T-helper 2 cell (primary cell): ENCODE measurements at places on chromosomes 3 and 15.

DNA sequence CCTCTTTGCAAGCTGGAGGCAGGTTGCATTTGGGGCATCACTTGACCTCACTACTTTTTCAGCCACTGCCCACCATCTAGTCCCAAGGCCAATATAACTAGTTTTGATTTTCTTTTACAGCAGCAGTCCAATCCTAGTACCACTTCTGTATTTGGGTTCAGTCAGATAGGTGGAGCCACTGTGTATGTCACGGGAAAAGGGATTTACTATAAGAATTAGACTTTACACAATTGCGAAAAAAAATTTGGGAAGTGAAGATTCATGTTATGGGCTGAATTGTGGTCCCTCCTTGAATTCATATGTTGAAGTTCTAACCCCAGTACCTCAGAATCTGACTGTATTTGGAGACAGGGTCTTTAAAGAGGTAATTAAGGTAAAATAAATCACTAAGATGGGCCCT, 37.4 kb upstream of the NMNAT3 start:
- no peak for DNase-seq

DNA sequence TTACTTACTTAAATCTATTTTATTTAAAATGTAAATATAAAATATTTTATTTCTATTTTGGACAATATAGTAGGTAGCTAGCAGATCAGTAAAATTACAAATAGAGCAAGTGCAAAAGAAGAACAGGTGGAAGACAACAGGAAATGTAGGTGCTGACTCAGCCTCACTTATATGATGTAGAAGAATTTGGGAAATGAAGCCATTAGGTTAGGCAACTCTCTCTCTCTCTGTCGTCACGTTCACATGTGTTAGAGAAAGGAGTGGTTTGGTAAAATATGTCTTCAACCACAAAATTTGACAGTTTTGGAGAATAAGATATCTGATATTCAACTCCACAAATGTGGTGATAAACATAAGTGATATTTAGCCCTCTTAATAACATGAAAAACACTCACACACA, 532.5 kb upstream of the KCNMB2 start:
- no peak for DNase-seq

DNA sequence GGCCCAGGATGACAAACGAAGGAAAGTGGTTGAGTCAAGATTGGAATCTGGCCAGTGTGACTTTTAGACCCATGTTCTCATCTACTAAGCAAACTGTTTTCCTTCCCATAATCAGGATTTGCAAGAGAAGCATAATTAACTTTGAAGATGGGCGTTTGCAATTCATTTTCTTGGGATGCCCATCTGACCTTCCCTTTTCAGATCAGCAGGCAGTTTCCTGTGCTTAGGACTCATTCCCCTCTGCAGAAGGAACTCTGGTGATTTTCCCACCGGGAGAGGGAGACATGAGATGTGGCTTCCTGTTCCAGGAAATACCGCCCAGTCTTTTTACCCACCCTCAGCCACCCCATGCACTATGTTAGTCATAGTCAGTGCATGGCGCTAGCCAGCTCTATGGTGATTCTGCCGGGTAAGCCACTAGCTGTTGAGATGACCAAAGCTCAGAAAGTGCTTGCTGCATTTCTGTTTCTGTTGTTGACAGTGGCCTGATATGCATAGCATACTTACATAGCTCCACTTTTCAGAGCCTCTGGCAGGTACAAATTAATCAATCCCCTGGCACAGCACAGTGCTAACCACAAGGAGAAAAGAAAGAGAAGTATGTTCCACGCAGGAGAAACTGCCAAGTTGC, 129.4 kb downstream of the VGLL4 start:
- DNase-seq: no peak

- DNase-seq: peak; percentile 21
Observed at GRCh38 chr3:9352917-9353752, 9.7 kb upstream of the THUMPD3 start.

GRCh38 chr3:158165141-158165655, 55.3 kb downstream of the RSRC1 start:
- no peak for DNase-seq

- DNase-seq: no peak
Observed at GRCh38 chr3:20905210-20905805, 719.3 kb upstream of the SGO1 start.

DNA sequence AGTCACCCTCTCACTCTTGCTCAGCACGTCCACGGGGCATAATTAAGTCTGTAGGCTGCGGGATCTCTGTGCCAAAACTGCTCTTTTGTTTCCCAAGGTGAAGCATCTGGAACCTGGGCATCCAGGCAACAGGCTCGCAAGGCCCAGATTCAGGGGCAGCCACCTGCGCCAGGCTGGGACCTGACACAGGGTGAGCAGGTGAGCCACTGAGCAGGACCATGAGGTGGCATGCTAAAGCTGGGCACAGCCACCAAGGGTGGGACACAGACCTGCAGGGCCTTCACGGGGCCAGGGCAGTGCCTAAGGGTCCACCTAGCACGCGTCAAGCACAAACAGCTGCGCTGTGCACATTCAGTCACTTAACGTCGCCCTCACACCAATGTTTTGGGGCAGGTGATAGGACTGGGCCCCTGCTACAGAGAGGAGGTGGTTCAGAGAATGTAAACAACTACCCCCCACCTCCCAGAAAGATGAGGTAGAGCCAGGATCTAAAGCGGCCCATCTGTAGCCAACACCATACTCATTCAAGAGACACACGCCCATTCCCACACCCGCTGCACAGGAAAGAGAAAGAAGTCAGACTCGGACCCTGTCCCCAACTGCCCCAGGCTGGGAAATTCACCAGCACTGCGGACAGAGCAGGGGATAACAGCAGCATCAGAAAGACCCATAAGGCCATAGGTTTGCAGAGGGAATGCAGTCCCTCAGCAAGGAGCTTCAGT, 16.3 kb downstream of the XXYLT1 start:
- DNase-seq: no peak

DNA sequence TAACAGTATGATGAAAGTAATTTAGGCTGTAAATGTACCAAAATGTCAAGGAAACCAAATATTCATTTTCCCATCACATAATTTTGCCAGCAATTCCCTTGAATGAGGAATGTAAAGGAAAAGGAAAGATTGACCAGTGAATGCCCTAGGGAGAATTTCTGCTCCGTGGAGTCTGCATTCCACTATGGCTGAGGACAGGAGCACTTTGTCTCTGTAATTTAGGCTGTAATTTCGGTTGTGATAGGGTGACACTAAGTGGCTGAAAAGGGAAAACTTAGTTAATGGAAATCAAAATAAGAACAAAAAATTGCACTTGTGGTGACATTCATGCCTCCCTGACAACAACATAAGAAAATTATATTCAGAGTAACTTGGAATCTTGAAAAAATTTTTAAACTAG, 8.3 kb upstream of the TMEM207 start:
- no peak for DNase-seq

GRCh38 chr3:86785386-86785785, 205.6 kb downstream of the VGLL3 start:
- DNase-seq: no peak

DNA sequence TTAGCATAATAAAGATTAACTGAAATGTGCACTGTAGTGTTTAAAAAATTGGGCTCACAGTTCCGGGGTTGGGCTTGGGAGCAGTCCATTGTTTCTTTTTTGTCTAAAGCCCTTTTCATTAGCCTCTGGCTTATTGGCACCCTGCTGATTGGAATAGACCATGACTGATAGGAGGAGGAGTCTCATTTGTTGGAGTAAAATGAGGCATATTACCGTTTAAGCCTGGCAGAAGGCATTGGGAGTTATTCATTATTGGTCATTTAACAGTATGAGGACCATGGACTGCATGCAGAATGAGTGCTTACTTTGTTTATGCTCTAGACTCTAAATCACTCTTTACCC, 139.0 kb upstream of the CGNL1 start:
- no peak for DNase-seq

- DNase-seq: no peak
Observed at GRCh38 chr15:63264688-63265293, 12.6 kb upstream of the APH1B start.

DNA sequence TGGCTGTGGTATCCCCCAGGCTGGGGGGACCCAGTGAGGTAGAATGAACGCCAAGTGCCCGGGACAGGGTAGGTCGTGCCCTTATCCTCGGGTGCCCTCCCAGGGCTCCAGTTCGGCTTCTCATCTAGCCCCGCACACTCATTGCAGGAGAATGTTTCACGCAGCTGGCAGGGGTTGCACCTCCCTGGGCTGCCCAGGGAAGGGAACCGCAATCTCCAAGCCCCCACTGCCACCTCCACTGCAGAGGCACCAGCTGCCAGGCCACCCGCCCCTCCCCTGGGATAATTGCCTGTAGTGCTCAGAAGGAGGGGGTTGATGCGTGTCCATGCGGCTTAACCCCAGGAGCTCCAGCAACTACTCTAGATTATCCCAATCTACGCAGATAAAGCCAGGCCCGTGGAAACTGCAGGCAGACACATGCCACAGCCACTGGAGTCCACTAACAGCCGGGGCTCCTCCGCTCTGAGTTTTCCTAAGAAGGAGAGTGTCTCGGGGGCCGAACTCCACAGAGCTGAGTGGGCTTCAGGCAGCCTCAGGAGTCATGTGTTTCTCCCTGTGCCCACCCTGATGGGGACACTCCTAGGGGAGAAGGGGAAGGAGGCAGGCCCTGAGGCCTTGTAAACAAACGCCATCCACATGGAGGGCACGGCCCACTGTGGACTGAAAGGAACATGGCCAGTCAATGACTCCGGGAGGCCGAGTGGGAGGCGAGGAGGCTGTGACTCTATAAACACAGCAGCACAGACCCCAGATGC, 137.2 kb upstream of the IQSEC1 start:
- no peak for DNase-seq

GRCh38 chr15:31511707-31512310, 185.2 kb downstream of the KLF13 start:
- DNase-seq: no peak

- DNase-seq: no peak
Observed at GRCh38 chr3:32419742-32420125, 28.1 kb downstream of the CMTM7 start.

DNA sequence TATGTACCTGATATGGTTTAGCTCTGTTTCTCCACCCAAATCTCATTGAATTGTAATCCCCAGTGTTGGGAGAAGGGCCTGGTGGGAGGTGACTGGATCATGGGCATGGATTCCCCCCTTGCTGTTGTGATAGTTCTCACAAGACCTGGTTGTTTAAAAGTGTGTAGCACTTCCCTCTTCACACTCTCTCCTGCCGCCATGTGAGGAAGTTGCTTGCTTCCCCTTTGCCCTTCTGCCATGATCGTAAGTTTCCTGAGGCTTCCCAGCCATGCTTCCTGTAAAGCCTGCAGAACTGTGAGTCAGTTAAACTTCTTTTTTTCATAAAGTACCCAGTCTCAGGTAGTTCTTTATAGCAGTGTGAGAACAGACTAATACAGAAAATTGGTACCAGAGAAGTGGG, 93.1 kb downstream of the C3orf70 start:
- DNase-seq: no peak

GRCh38 chr3:183159333-183159732, 3.2 kb downstream of the LAMP3 start:
- no peak for DNase-seq

DNA sequence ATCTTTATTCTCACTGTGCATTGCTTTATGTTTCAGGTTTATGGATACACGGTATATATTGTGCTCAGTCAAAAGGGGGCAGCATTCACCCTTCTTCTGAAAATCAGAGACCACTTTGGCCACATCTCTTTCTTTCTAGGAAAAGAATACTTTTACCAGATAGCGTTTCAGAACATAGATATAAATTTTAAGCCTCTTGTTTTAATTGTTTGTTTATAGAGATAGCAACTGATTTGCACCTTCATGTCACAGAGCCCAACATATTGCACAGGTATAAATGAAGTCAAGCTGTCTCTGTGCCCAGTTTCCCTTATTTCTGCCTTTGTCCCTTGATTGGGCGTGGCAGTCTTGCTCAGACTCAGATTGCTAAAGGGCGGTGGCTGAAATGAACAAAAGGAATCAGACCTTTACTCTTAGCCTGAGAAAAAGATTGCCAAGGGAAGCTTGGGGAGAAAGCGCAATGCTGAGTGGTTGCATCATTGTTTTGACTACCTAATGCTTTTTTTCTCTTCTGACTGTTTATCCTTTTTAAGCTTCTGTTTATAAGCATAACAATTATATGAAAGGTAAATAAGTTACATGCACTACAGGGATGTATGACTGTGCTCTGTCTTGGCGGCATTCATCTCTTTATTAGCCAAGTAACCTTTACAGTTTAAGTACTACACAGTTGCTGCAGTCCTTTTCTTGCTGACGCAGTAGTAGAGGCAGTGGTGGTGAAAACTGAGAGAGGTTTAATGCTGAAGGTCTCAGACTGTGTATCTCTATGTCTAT, 70.8 kb upstream of the ZBTB20 start:
- DNase-seq: no peak

DNA sequence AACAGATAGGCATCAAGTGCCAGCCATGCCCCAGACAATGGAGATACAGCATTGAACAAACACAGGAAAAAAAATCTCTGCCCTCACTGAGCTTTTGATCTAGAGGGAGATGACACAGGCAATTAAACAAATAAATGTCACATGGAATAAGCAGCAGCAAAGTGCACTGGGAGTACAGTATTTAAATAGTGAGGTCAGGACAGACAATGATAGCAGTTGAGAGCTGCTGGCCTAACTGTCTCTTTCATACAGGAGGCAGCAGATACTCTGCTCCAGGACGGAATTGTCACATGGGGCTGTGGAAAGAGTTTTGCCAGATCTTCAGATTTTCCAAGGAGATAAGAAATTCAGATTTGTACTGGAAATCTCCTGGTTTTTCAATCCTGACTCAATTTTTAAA, 241.3 kb downstream of the THRB start:
- no peak for DNase-seq

- DNase-seq: no peak
Observed at GRCh38 chr3:37031096-37031682, 37.9 kb downstream of the MLH1 start.

- DNase-seq: no peak
Observed at GRCh38 chr15:95760508-95760907, 570.0 kb upstream of the NR2F2 start.

DNA sequence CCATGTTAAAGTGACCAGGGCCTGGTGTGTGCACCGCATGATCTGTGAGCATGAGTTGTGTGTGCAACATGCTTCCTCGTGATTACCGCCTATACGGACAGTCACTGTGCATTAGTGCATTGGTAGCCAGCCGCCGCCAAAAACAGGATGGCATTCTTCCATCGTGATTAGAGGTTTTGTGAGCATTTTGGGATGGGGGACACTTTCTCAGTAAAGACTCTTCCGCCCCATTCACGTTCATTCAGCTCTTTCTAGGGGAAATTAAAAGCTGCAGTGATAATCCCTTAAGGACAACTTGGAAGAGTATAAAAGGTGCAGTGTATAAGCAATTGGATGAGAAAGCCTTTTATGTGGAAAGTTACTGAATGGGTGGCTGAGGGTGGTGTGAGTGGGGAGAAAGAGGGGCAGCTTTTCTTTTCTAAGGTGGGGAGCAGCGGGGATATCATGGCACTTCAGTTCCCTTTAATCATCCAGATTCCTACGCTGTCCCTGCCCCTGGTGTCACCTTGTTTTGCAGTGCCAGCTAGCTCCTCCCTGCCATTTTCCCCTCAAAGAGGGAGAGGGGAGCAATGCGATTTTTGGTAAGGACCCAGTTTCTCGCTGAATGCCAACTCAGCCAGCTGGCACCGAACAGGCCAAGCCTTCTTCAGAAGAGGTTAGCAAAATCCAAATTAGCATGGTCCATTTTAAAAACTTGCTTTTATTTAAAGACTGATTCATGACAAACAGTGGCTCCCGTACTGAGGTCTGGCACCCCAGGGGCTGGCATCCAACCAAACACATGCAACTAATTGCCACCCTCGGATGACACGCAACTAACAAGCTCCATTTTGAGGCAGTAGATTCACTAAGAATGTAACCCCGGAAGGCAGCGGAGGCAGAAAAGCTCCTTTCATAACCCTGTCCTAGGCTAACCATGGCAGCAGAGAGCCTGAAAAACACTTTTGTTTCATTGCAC, 447.8 kb downstream of the FHIT start:
- no peak for DNase-seq
